Tibial nerve (tissue), 4 donors: ENCODE measurements at places on chromosomes 6 and 20.

GRCh38 chr20:35116258-35116657, 23.7 kb upstream of the TRPC4AP start:
- no peak for DNase-seq

DNA sequence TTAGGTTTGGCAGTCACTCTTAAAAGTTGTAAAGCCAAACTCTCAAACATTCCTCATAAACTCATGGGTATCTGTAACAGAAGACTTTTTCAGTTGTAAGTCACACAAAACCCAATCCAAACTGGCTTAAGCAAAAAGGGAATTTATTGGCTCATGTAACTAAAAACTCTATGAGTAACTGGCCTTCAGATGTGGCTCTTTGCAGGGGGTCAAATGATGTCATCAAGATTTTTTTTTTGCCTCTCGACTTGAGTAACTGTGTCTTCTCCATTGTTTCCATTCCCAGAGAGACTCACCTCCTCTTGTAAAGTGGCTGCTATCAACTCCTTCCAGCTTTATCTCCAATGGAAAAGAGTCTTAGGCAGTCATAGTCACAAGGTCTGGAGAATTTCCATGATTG, 645.0 kb downstream of the DHX35 start:
- no peak for DNase-seq

- DNase-seq, result no peak
These were observed 25.2 kb upstream of the C20orf204 start for GRCh38 chr20:64010711-64011237.

GRCh38 chr20:17868151-17868550, 100.4 kb downstream of the SNX5 start:
- no peak for DNase-seq

GRCh38 chr20:35849706-35850105, 77.9 kb downstream of the PHF20 start:
- DNase-seq, result no peak

DNA sequence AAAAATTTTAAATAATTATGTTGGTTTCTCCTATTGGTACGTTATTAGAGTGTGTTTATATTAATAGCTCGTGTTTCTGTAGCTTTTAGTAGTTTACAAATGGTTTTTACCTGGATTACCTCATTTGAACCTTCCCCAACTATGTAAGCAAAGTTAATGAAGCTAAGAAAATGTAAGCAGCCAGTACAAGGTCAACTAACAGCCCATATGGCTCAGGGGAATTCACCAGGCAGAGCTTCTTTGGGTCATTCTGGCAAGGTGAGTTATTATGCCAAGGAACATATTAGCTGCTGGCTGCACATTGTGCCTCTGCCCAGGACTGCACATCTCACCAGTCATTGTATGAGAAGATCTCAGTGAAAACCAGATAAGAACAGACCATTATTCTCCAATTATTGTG, 27.0 kb upstream of the MARCKS start:
- DNase-seq, result no peak

- no peak for DNase-seq
These were observed 180.3 kb downstream of the ANKRD60 start for GRCh38 chr20:58048096-58048702.

- no peak for DNase-seq
These were observed 7.1 kb downstream of the RBM38 start for GRCh38 chr20:57398231-57398821.
